ENCODE measurements at places on chromosomes 2 and 18. TPM values are rescaled to one million over a fixed set of nuclear protein-coding genes. Genes with fewer than 3 reads are reported as not detected.

DNA sequence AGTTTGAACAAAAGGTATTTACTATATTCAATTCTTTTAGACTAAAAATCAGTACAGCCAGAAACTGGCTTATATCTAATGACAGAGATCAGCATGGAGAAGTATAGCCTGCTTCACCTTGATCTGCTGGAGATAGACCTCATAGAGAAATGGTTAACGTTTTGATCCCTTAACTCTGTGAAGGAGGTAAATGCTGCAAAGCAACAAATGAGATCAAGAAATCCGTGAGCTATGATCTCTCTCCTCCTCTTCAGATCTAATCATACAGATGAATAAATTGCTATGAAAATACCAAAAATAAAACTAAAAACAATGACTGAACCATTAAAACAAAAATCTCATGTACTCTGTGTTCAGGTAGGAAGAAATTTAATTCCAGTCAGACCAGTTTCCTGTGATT, 42.8 kb downstream of the KLHL14 start:
- DNase-seq: no peak

DNA sequence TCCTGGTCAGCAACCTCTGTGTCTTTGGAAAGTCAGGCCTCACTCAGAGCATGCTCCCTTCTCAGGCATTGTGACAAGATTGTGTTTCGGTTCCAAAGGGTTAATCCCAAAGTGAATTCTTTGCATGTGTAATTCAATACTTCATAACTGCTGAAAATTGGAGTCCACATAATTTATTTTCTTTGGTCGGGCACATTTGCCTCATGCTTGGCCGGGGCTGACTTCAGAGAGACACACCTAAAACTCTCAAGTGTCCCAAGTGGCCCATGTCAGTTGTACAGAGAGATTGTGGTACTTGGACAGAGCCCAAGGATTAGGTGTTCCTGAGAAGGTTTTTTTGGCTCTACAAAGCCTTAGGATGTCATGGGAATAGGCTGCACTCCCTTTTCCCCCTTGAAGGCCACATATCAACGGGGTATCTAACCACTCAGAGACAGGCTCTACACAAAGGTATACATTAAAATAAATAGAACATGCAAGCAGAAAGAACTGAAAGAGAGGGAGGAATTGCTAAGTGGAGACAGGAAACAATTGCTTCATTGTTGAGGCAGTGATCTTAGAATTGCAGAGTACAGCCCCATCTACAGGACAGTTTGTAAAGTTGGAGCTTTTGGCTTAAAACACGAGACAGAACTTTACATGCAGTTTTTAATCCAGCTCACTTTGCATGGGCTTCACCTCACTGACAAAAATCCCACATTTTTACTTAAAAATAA, 1232.3 kb upstream of the ZEB2 start:
- DNase-seq: peak; percentile 91

LRRTM4 gene
- 1.2 TPM for total RNA-seq

GRCh38 chr2:240405133-240405532, 30.3 kb upstream of the GPC1 start:
- DNase-seq: no peak

GRCh38 chr2:17303054-17303453, 215.2 kb downstream of the RAD51AP2 start:
- DNase-seq: no peak

GRCh38 chr18:47929681-47930198, 719 bp downstream of the SMAD2 start:
- DNase-seq: peak; percentile 73

DNA sequence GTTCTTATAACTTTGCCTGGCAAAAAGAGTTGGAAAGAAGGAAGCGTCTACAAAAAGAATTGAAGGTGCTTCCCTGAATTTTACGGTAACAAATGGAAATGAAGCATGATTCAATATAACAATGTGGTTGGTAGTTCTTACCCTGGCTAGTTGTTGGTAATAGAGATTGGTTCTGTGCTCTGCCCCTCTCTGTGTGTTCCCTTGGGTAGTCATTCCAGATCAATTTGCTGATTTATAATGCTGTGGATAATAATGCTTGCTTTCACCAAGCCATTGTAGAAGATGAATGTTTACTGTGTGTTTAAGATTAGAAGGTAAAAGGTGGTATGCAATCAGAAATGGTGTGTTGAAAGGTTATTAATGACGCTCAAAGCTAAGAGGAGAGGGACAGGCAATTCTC, 577.8 kb upstream of the NXPH2 start:
- no peak for DNase-seq

DNA sequence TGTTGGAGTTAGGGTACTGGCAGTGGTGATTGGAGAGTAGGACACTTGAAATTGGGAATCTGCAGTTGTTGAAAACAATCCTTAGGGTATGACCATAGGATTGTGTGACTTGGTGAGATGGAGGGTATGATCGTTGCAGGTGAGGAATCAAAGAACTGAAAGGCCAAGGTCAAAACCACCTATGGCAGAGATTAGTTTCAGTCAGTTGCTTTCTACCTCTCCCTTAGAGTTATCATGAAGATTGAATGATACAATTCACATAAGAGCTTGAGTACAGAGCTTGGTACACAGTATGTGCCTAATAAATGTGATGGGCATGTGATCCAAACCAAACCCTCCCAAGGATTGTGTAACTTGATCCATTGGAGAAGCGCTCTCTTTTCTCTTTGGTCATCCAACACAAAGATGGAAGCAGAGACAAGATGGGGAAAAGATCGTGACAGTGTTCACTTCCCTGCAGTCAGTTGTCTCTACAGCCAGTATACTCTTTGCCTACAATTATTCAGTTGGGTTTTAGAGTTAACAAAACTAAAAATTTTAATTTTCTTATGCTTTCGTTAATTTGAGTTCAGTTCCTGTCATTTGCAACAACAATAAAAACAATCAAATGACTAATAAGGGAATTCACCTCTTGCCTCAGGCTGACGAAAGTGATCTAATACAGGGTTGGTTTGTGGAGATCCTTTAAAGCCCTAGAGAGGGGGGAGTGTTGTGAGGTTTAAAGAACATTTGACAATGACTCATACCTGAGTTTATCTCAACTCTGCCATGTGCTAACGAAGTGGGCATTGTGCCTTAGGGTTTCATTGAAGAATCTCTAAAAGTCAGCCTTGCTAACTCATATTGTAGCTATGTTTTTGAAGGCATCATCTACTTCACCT, 14.8 kb upstream of the SMAD2 start:
- DNase-seq: no peak

SCYGR4 gene
- total RNA-seq: not detected

TCF4 gene
- 356 TPM for total RNA-seq

- no peak for DNase-seq
These were observed 136.6 kb upstream of the ACAA2 start for GRCh38 chr18:49949951-49950395.

DNA sequence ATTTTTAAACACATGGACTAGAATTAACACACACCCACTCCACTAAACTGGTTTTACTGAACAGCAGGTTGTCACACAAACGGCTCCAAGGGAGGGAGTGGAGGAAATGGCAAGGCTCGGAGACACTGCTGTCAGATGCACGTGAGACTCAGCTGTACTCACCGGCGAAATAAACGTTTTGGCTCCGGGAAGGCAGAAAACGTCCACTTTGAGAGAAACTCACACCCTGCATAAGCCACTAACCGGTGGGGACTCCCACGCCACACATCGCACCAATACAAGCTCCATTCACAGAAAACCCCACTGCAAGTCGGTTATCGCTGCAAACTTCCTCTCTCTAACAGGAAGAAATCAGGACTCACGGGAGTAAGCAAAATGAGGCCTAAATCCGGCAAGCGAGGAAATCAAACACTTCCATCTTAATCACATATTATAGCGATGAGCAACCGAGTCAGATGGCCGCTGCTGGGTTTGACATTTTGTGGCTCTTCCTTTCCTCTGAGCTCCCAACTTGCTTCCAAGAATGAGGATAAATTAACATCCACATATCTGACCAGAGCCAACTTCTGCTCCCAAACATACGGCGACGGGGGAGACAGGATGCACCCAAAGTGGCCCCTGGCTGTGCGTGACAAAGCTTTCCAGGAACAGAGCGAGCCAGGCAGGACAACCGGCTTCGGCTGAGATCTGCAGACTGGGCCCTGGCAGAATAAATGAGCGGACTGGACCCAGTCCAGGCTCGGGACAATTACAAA, 63.5 kb downstream of the HDAC4 start:
- DNase-seq: peak; percentile 57

ONECUT2 gene
- total RNA-seq: not detected

DNA sequence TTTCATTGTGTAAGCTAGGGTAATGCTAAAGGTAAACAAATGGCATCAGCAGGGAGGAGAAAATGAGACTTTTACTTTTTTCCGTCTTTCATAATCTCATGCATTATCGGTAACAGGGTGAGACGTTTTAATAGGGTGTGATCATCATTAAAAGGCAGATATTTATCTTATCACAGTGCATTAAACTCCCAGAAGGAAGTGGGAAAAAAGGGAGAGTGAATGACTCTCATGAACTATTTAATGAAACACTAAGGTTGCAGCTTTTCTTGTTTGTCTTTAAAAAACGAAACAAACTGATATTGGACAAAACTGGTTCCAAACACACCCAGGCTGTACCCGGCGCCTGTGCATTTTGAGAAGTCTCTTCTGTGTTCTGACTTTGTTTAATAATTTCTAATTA, 1936.8 kb upstream of the PIK3C3 start:
- peak; percentile 97 for DNase-seq

- no peak for DNase-seq
These were observed 37.8 kb upstream of the CREB1 start for GRCh38 chr2:207491956-207492355.
